ENCODE measurements at places on chromosomes 5 and 9.

DNA sequence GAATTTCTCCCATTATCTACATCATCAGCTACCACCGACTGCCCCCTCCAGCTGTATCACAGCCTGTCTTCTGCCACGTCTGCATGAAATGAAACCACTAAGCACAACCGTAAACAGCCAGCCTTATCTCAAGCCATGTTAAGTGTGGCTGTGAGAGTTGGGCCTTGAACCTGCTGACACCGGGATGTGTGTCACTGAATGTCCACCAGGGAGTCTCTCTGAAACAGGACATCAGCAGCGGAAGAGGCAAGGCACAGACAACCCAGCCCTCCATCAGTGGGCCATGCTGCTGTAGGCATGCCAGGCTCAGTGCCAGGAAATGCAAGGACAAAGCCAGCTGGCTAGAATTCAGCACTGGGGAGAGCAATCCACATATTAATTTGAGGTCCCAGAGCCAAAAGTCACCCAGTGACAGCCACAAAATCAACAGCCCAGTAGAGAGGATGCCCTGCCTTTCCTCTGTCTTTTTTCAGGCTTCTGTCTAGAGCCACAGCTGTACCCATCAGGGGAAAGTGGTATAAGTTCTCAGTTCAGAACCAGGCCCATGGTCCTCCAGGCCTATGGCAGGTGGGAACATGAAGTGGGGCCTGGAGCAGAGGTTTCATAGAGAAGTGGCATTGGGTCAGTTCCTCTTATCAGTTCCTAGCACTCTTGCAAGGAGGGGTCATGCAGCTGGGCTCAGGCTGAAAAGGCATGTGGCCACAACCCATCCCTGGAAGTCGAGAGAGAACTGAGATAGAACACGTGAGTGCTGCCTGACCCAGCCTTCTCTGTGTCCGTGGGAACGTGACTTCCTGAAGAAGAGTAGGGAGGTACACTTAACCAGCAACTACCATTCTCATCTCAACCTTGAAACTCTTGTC, 199.4 kb downstream of the ESM1 start:
- peak; percentile 24 for DNase-seq

- no peak for DNase-seq
Observed at GRCh38 chr5:147372191-147372590, 137.4 kb downstream of the STK32A start.

DNA sequence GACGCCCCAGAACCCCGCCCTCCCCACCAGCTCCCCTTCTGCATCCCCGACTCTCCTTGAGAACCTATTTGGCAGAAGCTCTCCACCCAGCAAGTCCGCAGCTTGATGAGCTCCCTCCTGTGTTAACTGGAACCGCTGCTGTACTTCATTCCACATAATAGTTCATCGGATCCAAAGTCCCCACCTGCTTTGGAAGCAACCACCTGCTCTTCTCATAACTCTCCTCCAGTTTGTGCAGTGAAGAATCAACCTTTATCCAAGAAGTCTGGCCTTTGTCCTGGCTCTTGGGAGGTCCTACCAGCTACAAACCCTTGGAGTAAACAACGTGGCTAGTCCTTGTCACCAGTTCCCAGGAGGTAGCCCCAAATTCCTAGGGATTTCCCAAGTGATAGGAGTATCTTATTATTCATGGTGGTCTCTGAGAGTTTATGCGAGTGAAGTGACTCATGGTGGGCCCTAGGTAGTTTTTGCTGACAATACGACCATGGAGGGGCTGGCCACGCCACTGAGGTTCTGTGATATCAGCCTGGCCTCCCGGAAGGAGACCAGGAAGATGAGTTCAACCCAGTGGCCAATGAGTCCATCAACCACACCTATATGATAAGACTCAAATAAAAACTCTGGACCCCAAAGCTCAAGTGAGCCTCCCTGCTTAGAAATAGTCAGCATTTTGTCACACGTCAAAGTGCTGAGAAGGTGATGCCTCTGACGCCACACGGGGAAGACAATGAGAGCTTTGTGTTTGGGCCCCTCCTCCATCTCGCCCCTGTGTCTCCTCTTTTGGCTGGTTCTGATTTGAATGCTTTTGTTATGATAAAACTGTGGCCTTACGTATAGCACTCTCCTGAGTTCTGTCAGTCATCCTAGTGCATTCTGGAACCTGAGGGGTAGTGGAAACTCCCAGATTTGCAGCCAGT, 3.6 kb upstream of the IL4 start:
- DNase-seq = no peak

DNA sequence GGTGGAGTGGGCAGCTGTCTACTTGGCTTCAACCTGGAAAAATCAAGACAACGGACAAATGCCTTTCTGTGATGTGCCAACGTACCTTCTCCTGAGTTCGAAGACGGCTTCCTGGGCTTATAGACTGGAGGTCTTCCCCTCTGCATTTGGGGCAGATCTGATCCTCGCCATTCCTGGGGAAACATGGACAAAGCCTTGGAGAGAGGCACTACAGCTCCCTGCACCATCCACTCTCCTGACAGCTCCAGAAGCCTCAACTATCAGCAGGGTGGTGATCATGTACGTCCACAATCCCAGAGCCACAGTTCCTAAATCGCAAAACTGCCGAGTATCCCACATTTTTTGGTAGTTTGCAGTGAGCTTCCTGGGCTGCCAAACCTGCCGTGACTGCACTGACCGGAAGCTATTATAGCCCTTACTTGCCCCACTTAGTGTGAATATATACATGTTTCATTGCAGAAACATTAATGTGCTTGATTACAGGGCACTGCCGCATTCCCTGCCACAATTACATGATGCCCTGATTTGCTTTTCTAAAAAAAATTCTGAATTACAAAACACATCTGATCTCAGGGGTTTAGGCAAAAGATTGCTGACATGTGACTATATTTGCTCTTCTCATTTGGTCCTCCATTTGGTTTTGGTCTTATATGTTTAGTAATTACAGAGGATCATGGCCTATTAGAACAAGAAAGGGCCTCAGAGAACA, 2.8 kb downstream of the TRAF1 start:
- no peak for DNase-seq

GRCh38 chr9:68898781-68899439, 115.0 kb downstream of the PRKACG start:
- no peak for DNase-seq

GRCh38 chr5:58813855-58814254, 231.0 kb downstream of the RAB3C start:
- DNase-seq = no peak

GRCh38 chr5:42832060-42832459, 20.4 kb upstream of the SELENOP start:
- DNase-seq = no peak

DNA sequence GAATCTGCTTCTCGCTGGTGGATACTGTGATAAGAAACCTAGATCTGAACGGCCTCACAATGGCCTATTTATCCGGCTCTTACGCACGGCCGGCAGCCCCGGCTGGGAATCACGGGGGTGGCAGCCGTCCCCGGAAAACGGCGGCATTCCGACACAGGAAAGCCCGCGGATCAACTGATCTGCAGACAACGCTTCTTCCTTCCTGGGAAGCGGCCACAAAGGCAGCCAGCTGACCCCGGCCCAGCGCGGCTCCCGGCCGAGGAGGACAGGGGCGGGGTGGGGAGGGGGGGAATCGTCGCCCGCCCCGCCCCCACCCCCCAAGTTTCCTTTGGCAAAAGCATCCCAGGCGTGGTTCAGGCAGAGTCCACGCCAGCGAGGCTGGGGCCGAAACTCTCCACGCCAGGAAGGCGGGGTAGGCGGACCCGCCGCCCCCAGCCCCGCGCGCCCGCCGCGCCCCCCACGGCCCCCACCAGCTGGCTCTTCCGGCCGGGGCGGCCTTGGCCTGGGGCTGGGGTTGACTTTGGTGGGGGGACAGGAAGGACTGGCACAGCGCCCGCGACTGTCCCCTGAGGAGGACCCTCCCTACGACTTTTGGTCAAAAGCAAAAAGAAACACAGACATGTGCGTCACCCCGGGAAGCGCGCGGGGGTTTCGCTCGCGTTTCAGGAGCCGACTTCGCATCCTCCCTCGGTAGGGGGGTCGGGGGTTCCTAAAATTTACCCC, 247.7 kb upstream of the ANKRD55 start:
- no peak for DNase-seq

GRCh38 chr5:144203750-144204596, 33.3 kb downstream of the KCTD16 start:
- DNase-seq = no peak

Measured in thoracic aorta (tissue), 2 donors.